A549 (cell line): ENCODE measurements at places on chromosomes 16 and 17.

DNA sequence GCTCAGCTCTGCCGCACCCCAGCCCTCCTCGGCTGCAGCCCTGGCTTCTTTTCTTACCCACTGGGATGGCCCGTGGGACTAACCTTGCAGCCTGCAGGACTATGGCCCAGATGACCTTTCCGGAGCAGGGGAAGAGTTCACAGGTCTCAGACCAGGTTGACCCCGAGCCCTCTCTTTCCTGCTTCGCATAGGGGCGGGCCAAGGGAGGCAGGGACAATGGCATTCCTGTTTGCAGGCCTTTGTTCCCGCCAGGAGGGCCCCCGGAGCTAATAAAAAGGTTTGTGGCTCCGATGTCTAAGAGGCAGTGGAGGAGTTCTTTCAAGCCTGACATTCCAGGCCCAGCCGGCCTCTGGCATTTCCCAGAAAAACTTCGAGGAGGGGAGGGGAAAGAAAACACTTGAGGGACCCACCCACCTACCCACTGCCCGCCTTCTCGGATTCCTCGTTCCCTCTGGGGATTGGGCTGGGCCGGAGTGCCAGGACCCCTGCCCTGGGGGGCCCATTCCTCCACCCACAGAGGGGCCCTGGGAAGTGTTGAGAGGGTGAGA is 5.8 kb upstream of the SOCS3 start:
- DNase-seq = no peak

- DNase-seq = no peak
Observed at GRCh38 chr17:56292578-56292977, 139.3 kb downstream of the ANKFN1 start.

DNA sequence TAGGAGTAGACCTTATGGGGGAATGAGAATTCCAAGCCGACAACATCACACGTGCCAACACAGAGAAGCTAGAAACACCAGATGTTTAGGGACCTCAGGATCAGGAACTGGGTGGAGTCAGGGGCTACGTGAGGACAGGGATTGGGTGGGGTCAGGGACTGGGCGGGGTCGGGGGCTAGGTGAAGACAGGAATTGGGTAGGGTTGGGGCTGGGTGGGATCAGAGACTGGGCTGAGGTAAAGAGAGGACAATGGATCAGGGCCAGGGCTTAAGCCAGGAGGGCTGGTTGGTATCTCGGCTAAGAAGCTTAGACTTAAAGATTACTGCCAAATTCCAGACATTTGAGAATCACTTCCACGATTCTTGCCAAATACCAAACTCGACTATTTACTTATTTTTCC is 11.6 kb downstream of the TEKT5 start:
- no peak for DNase-seq

- no peak for DNase-seq
Observed at GRCh38 chr17:19656851-19657581, 8.5 kb downstream of the ALDH3A2 start.
